Thymus (tissue), 14 donors: ENCODE measurements at places on chromosomes 11 and 22.
A peak's percentile ranks its signal among the peaks of the same experiment; 100 is the strongest.

DNA sequence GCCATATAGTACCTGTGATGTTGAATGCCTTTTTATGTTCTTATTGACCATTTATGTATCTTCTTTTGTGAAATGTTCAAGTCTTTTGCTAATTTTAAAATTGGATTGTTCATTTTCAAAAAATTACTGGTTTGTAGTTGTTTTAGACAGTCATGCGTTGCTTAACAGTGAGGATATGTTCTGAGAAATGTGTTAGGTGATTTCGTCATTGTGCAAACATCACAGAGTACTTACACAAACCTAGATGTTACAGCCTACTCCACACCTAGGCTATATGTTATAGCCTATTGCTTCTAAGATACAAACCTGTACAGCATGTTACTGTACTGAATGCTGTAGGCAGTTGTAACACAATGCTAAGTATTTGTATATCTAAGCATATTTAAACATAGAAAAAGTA, 32.5 kb downstream of the PDE3B start:
- DNase-seq: no peak

GRCh38 chr22:47872761-47873535, 1110.5 kb downstream of the TBC1D22A start:
- DNase-seq: no peak

DNA sequence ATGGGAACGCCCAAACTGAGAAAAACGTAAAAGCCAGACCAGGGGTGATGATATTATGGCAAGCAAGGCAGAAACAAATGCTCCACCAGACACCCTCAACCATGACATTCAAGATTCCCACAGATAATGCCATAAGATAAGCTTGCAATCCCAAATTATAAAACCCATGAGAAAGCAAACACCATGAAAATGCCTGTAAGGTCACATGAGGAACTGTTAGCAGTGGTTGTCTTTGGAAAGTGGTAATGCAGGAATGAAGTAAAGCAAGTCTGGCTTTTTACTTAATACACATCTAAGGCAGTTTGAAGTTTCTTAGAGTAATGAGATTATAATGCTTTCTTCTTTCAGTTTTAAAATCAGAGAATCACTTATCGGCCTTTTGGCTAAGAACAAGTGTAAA, 111.0 kb downstream of the MN1 start:
- DNase-seq: no peak

DNA sequence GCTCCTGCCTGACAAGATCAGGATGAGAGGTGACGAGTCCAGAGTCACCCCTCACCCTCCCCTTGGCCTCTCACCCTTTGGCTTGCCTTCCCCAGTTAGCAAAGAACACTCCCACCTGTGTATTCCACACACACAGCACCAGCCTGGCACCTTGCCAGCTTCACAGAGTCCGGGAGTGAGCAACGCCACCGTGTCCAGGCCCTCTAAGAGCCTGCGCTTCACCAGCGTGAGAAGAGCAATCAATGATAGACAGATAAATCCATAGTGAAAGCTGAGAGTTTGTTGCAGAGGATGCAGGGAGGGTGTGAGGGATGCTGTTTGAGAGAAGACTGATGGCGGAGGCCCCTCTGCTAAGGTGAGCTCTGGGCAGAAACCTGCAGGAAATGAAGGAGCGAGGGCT, 404.5 kb downstream of the LARGE1 start:
- DNase-seq: no peak

DNA sequence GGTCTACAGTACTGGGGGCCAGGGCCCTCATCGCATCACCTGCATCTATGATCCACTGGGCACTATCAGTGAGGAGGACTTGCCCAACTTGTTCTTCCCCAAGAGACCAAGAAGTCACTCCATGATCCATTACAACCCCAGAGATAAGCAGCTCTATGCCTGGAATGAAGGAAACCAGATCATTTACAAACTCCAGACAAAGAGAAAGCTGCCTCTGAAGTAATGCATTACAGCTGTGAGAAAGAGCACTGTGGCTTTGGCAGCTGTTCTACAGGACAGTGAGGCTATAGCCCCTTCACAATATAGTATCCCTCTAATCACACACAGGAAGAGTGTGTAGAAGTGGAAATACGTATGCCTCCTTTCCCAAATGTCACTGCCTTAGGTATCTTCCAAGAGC, 3.8 kb upstream of the PPFIBP2 start:
- DNase-seq: no peak

- peak; percentile 54 for DNase-seq
These were observed 286.7 kb downstream of the TBC1D22A start for GRCh38 chr22:47049078-47049624.

- no peak for DNase-seq
These were observed 19.7 kb downstream of the OR51E2 start for GRCh38 chr11:4677948-4678347.

DNA sequence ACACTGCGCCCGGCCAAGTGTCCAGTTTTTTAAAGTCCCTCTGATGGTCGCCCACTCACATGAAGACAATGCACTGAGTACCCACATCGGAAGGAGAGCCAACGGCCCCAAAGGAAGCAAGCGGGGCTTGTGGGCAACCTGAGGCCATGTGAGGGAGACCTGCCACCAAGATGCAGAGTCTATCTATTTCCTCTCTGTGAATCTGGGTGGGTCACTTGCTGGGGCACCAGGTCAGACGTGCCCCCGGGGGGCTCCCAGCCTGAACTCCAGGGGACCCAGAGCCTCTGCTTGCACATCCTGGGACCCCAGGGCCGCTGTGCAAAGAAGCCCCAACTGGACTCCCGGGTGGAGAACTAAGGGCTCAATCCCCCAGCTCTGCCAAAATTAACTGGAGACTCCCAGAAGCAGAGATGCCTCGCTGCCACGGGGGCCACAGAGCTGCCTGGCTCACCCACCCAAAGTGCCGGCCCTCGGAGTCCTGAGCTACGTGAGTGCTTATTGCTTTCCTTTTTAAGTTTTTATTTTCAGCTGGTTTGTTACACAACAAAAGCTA, 106.4 kb downstream of the BRD1 start:
- DNase-seq: no peak

GRCh38 chr11:55658608-55659007, 3.4 kb upstream of the OR4C6 start:
- no peak for DNase-seq

DNA sequence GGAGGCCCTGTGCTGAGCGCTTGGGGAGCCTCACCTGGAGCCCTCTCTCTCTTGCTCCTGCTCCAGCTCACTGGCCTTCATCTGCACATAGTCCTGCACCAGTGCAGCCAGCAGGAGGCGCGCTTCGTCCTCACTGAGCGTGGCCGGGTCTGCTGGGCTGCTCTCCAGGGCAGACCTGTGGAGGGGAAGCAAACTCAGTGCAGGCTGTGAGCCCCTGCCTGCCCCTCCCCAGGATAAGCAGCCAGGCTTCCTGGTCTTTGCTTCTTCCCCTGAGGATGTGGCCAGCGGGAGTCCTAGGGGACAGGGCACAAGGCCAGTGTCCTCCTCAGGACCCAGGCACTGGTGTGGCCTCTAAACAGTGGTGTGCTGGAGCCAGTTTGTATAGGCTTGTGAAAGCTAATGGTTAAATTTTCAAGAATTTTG, 2.2 kb downstream of the CALCA start:
- no peak for DNase-seq

GRCh38 chr11:70912226-70912840, 340.0 kb downstream of the SHANK2 start:
- no peak for DNase-seq

GRCh38 chr11:118252688-118253087, 523 bp upstream of the MPZL3 start:
- DNase-seq: no peak

- DNase-seq: no peak
These were observed 43.4 kb downstream of the BCR start for GRCh38 chr22:23223569-23224317.

- DNase-seq: no peak
These were observed 520.2 kb downstream of the BRD1 start for GRCh38 chr22:49307481-49307830.

GRCh38 chr11:99505831-99506230, 485.1 kb downstream of the CNTN5 start:
- no peak for DNase-seq

GRCh38 chr11:74311352-74311926, at the start of gene P4HA3:
Gene P4HA3 (minus strand): TSS chr11:74311640. CDS start chr11:74311611, 29 bp downstream.
- peak; percentile 9 for DNase-seq

GRCh38 chr11:2790568-2790921, 90.8 kb upstream of the KCNQ1OT1 start:
- no peak for DNase-seq

DNA sequence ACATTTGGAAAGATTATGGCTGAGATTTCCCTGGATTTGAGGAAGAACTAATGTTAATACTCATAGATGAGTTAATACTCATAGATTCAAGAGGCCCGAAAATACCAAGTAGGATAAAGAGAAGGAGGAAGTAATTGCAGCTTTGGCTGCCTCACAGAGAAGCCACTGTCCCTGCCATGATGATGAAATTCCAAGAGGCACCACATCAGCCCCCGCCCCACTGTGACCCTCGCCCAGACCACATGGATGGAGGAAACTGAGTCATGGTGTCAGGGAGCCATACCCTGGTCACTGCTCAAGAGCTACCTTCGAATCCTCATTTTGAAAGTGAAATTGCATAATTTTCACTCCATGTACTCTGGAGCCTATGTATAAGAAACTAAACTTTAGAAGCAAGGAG, 92.9 kb upstream of the SLC22A12 start:
- no peak for DNase-seq

DNA sequence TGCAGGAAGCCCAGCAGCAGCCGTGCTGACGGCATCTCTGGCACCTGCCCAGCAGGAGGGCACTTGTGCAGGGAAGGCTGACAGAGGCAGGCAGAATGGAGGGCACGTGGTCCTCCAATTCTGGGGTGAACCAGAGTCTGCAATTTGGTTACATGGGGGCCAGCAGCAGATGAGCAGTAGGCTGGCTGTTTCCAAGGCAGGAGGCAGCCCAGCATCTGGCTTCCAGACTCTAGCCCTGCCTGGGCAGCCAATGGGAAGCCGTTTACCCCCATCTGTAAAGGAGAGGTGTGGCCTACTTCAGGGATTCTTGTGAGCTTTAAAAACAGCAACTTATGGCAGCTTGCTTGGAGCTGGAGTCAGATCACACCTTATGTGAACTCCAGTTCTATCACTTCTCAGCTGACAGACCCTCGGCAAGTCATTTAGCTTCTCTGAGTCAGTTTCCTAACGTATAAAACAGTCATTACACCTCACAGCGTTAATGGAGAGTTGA, 27.9 kb upstream of the RASL10A start:
- no peak for DNase-seq

- no peak for DNase-seq
These were observed 12.2 kb upstream of the LMO2 start for GRCh38 chr11:33904102-33904501.

DNA sequence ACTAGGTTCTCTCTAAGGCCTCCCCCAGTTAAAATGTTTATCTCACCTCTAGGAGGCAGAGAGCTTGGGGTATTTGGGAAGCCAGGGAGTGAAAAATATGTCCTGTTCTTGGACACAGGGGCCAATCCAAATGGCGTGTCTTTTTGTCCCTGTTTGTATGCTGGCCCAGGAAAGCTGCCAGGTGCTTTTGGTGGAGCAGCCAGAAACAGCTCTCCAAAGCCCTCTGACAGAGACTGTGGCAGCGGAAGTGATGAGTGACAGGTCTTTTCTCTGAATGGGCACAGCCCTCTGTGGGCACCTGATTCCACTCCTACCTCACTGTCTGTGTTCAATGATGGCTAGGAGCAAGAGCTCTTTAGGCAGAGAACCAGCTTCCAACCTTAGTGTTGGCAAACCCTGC, 106.4 kb upstream of the KIRREL3 start:
- DNase-seq: no peak

GRCh38 chr22:33883561-33883960, 36.7 kb downstream of the LARGE1 start:
- DNase-seq: no peak

GRCh38 chr11:68932358-68932757, 28.7 kb downstream of the IGHMBP2 start:
- DNase-seq: no peak

GRCh38 chr11:3095712-3096361, 38.6 kb upstream of the CARS1 start:
- no peak for DNase-seq

DNA sequence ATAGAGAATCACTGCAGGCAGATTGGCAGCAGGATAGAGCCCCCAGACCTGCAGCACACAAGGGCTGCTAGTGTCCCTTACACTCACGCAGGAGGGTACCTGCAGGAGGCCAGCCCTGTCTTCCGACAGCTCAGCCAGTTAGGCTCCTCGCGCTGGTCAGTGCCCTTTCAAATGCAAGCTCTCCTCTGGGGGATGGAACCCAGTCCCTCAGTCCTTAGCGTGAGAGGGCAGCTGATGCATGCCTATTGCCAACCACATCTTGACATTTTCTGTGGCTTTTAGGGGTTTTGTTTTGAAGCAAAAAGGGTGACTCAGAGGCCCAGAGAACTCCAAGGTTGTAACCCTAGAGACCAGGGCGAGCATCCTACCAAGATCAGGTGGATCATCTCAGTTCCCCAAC, 40.0 kb downstream of the WNT11 start:
- DNase-seq: no peak

DNA sequence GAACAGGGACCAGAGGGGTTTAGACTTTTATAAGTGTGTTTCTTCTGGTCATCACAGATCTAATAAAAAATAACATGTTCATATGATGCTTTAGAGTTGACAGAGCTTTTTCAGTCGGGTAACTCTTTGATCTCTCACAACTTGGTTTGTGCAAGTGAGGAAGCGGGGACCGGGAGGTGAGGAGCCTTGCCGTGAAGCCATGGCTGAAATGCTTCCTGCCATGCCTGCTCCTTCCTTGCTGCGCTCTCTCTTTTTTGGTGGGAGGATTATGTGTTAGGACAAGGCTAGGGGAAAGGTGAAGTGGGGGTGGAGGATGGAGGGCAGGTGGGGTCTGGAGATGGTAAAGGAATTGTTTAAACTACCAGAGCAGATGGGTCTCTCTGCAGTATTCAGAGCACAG, 23.8 kb downstream of the TEAD1 start:
- DNase-seq: no peak

DNA sequence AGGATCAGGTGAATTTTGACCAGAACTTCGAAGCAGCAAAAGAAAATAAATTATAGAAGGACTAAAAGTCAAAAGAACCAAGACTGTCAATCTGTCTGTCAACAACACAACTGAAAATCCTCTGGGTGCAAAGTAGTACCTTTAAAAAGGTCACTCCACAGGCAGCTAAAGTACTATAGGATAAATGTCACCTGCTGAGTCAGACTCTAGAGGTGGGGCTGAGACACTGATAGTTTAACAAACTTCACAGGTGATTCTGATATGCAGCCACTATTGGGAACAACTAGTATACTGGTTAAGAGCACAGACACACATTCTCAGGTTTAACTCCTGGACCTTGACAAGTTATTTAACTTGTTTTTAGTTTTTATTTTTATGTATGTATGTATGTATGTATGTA, 107.3 kb downstream of the FCHSD2 start:
- no peak for DNase-seq

DNA sequence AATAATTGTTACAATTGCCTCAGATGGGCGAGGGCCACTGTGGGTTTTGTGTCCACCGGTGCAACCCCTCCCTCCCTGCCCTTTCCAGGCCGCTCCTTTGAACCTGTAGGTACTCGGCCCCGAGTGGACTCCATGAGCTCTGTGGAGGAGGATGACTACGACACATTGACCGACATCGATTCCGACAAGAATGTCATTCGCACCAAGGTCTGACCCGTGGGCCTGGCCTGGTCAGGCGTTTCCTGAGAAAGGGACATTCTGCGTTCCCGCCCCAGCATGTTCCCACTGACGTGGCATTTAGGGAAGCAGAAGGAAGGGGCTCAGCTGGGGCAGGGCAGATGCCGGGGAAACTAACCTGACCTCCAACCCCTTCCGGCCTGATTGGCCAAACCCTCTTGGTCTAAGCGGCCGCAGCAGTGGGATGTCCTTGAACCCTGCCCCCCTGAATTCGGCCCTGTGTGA, 10.1 kb downstream of the SIDT2 start:
- DNase-seq: no peak

GRCh38 chr11:10606536-10607208, 38.2 kb upstream of the LYVE1 start:
- DNase-seq: no peak
